ENCODE measurements at places on chromosomes 1 and 21.
A peak's percentile ranks its signal among the peaks of the same experiment; 100 is the strongest.

DNA sequence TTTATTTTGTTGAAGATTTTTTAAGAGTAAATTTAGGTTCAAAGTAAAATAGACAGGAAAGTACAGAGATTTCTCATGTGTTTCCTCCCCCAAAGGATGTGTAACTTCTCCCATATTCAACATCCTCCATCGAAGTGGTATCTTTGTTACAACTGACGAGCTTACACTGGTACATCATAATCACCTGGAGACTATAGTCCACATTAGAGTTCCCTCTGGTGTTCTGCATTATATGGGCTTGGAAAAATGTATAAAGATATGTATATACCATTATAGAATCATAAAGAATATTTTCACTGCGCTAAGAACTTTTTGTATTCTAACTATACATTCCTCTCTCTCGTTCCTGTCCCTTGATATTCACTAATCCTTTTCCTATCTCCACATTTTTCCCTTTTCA is 203.7 kb downstream of the AMY1C start:
- DNase-seq, result no peak

- no peak for DNase-seq
These were observed 1.3 kb downstream of the CDC42BPA start for GRCh38 chr1:227317011-227317451.

DNA sequence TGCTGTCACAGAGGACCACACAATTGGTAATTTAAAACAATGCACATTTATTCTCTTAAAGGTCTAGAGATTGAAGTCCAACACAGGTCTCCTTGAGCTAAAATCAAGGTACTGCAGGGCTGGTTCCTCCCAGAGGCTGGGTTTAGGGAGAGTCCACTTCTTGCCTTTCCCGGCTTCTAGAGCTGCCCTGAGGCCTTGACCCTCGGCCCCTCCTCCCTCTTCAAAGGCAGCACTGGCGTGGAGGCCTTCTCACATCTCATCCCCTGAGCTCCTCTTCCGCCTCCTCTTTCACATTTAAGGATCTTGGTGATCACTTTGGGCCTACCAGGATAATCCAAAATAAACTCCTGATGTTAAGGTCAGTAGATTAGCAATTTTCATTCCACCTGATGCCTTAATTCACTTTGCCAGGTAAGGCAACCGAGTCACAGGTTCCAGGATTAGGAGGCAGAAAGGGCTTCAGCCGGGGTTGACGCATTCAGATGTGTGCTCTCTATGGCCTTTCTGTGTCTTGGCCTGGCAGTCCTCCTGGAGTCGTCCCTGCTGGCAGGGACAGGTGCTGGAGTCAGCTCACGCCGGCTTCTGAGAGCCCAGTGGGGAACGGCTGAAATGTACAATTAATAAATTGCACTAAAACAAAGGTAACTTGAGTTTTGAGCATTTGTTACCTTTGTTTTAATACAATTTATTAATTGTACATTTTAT is 61.2 kb upstream of the ABCG1 start:
- DNase-seq, result no peak

GRCh38 chr1:41726899-41727748 is 191.6 kb downstream of the HIVEP3 start:
- peak; percentile 55 for DNase-seq

DNA sequence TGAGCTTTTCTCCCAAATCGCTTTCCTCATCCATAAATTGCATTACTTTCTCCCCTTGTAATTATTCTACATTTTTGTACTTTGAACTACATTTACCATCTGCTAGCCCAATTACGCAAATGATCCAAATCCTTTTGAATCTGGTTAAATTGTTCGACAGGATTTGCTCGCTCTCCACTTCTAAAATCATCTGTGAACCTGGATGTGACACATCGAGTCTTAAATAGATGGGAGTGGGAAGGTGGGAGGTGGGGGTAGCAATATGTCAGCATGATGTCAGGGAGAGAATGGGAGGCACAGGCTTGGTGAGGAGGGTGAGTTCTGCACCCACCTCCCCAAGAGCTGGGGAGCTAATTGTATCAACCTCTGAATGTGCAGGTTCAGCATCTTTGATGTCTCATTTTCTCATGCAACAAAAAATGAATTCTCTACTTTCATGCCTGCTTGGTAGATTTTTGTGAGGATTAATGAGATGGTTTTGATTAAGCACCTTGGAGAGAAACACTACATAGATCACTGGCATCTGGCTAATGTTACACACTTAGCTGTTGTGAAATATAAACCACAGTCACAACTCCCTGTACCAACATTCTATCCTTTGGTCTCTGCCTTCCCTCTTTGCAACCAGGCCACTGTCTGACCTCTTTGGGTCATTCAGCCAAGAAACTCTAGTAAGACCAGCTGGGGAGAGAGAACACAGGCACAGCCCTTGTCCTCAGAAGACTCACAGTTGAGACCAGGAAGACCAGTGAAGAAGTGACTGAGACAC is 165.1 kb downstream of the DAB1 start:
- DNase-seq, result no peak

DNA sequence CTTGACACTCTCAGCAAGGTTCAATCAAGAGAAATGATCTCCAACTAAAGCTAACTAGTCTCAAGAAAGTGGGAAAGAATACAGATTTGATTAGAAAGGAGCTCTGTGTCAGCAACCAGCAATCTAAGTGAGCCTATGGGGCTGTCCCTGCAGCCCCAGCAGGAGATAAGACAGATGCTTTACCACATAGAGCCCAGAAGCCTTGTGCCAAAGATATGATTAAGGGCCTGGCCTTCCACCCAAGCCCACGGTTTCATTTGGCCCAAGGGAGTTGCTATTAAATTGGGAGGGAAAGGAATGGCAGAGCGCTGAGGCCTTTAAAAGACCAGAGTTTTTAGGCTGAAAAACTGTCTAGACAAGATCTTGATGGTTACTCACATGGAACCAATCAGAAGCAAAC is 74.8 kb downstream of the HLCS start:
- no peak for DNase-seq

- DNase-seq, result peak; percentile 27
These were observed 1.3 kb downstream of the DYRK1A start for GRCh38 chr21:37367703-37368540.

- DNase-seq, result no peak
These were observed 195.6 kb upstream of the ZRANB2 start for GRCh38 chr1:71276466-71276865.

DNA sequence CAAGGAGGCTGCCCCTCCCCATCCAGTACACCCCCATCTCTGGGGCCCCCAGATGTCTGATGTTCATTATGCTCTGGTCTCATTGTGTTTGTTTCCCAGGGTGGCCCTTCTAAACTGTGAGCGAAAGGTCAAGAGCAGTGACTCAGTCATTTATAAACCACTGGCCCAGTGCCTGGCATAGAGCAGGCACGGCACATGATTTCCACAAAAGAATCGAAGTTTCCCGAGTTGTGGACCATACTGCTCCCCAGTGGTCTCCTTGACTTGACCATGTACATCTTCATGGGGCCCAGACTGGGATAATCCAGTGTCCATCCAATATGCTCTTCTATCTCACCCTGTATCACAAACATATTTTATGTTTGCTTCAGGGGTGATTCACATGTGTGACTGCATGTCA is 153.3 kb downstream of the NR5A2 start:
- no peak for DNase-seq

- DNase-seq, result no peak
These were observed 408.7 kb downstream of the NCAM2 start for GRCh38 chr21:21406921-21407320.

DNA sequence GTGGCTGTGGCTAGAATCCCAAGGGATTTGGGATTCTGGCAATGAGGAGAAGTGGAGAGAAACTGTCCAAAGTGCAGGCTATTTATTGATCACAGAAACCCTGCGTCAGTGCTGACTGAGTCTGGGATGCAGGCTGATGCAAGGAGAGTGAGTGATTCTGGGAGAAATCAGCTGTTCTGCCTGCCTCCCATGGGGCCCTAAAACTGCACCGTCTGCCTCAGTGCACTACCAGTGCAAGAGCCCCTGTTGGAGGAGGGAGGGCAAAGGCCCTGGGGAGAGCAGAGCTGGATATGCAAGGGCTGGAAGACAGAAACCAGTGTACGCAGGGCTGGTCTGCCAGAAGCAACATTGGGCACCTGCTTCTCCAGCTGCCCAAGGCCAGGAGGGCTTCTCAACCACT is 42.6 kb downstream of the C1orf198 start:
- no peak for DNase-seq

GRCh38 chr1:119083980-119084379 is 56.5 kb downstream of the WARS2 start:
- DNase-seq, result no peak

DNA sequence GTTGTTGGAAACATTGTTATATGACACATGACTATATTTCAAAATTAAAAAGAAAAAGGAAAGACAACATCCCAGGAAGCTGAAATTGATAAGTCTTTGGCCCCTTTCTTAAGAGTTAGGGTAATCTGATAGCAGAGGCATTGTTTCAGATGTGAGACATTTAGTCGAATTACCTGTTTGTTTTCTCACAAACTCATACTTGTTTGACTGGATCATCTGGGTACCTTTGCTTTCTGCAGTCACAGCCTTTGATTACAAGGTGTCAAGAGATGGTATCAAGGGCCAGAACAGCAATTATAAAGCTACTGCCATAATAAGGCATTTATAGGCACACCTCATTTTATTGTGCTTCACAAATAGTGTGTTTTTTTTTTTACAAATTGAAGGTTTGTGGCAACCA is 136.3 kb downstream of the DUSP10 start:
- DNase-seq, result no peak
